Activated CD8-positive, alpha-beta memory T cell treated with anti-CD3 and anti-CD28 coated beads for 48 hours (primary cell): ENCODE measurements at places on chromosomes 5 and 9.

DNA sequence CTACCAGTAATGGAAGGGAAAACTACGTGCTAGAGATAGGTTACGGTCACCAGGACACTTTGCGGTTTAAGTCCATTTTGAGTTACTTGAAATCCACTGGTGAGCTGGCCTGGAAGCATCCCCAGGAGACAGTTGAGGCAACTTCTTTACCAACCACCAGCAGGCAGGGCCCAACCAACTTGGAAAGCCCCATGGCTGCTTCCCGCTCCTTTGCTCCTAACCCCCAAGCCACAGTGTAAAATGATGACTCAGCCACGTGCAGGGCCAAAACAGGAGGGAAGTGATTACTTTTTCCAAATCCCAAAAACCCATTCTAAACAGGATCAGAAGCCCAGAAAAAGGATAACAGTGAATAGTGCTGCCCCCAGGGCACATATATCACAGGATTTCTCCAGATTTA lies 87.4 kb downstream of the PAX5 start:
- no peak for DNase-seq

- DNase-seq: no peak
These were observed 763.8 kb downstream of the DTWD2 start for GRCh38 chr5:118224546-118224945.

DNA sequence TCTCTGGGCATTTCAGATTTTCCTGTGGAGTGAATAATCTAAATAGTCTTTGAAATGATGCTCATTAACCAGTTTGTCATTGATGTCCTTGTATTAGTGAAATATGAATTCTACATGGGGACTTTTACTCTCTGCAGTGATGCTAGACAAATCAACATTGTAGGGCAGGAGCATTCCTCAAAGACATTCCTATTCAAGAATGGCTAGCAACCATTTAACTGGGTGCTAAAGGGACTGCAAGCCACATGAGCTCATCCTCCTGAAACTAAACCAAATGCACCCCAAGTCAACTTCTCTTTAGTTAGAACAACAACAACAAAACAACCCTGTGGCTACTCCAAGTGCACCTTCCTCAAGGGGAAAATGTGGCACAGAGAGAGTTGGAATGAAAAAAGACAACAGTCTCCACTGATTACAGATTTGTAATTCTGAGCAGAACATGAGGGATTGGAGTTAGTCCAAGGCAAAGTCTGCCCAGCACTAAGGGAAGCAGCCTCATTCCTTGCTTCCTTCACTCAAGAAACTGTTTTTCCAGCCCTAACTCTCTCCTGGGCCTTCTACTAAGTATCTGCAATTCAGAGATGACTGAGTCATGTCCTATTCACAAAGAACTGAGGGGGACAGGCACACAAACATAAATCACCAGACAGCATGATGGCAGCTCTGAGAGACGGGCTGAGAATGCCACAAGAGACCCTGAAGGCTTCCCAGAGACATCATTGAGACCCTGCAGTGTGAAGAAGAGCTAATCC lies 82.0 kb upstream of the WWC1 start:
- no peak for DNase-seq

DNA sequence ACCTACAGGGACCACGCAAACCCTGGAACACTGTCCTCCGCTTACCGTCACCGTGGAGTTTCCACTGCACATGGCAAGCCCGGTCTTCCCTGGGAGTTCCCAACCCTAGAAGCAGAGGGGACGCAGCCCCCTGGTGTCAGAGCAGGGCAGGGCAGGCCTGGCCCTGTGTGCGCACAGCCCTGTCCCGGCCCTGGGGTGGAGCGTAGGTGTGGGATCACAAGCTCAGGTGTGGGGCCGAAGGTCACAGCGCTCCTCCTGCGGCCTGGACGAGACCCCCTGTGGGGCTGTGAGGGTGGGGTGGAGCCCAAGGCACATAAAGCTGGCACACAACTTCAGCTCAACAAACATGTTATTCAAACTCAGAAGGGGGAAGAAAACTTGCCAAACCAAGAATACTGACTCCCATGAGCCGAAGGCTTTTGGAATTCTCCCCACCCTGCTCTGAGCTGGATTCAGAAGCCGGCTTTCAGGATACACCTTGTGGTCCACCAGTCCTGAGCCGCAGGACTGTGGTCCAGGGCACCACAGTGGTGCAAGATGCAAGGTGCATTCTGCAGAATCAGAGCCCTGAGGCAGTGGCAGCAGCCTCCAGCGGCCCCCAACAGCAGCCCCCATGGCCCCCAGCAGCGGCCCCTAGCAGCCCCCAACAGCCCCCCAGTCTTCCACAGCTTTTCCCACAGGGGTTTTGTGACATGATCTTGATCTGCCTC lies 11.8 kb upstream of the EXOC3 start:
- no peak for DNase-seq

DNA sequence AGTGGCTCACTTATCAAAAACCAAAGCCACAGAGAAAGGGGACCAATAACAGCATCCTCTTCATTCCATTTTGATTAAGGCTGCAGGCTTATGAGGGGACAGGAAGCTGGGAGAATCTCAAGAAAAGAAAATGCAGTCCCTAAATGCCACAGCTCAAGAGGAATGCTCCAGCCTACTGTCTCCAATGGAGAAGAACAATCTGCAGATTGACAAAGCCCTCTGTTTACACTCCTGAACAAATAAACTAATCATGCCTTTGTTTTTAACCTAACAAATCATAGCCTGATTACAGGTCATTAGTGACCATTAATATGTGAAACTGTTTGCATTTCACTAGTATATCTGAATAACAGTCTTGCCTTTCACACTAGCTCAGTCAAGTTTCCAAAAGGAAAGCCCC lies 26.5 kb downstream of the PPP2R2B start:
- no peak for DNase-seq

DNA sequence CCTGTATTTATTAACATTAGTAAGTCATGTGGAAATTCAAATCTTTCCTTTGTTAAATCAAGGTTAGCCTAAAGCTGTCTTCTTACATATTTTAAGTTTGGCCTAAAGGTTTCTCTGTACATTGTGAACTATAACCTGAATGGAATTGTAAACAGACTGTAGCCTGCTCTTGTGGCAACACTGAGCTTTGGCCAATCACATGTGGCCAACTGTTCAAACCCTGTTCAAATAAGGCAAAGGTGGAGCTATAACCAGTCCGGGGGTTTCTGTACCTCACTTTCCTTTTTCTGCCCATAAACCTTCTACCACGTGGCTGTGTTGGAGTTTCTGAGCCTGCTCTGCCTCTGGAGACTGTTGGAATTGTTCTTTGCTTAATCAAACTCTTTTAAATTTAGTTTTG lies 3.3 kb upstream of the HAPLN1 start:
- no peak for DNase-seq

GRCh38 chr5:135448071-135448739 lies 1.1 kb upstream of the DCANP1 start:
- DNase-seq: no peak
